ENCODE measurements at places on chromosomes 11 and 22.

DNA sequence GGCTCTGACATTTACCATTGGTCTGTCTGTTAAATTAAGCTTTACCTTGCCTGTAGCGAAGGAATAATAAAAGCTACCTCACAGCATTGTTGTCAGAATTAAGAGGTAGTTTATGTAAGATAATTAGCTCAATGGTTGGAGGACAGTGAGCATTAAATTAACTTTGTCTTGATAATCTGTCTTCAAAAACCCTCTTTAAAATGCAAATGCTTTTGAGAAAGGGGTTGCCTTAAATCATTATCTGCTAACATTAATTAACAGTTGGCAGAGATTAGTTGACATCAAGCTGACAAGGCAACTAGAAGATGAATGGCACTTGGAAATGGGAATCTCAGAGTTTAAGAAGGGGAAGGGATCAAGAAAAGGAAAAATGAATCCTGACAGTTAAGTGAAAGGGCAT lies 761.1 kb upstream of the ARHGAP42 start:
- DNase-seq: no peak

DNA sequence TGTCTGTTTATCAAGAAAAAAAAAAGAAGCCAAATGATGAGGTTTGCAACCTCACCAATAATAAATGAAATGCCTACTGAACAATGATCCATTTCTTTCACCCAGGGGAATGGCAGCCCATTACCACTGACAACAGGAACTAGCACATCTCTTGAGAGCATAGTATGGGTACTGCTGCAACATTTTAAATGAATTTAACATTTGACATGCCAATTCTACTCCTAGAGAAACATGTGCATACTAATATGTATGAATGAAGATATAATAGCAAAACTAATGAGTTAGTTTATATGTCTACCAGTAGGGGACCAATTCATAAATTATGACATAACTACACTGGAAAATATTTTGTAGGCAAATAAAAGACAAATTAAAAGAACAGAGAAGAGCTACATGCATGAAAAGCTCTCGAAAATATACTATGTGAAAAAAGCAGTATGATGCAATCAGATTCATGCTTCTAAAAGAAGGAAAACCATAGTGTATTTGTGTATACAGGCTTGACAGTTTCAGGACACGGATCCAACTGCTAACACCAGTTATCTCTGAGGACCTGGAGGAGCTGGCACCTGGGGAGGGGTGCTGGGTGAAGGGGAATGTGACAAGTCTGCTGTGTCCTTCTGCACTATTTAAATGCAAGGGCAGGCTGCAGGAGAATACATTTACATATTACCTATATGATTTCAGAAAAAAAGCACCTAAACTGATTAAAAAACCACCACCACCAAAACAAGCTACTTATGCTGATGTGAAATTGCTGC lies 6.9 kb downstream of the SMCO4 start:
- DNase-seq: no peak

GRCh38 chr22:38504731-38505540 lies 1.2 kb downstream of the DDX17 start:
- peak; percentile 54 for DNase-seq

GRCh38 chr11:19204836-19205235 lies 3.1 kb upstream of the CSRP3 start:
- no peak for DNase-seq

DNA sequence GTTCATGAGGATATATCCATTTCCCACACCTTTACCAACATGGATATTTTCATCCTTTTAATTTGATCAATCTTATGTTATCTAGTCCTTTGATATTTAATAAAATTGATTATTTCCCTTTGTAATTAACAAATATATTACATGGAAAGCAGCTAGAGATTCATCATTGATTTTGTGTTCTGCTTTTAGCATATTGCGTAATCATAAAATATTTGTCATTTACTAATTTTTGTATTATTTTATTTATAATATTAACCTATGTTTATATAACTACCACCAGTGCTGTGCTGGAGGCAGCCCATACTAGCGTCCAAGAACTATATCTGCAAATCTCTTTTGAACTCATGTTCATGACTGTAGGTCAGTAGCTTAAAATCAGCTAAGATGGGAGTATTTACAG lies 4.7 kb downstream of the OR8U1 start:
- no peak for DNase-seq

GRCh38 chr22:46039535-46039934 lies 62.6 kb upstream of the WNT7B start:
- no peak for DNase-seq

DNA sequence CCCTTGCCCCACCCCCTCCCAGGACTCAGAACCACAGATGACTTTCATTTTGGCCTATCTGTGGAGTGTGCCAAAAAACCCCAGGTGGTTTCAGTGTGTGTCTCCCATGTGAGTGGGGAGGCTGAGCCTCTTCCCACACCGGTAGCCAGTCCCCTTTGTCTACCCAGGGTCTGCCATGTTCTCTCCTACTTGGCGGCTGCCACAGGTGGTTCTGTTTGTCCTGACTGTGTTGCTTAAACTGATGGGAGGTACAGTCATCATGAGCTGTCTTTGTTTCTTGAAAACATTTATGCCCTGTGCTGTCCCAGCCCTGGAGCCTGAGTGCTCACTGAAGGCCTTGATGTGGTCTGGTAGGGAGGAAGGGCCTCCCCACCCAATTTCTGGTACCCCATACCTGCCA lies 39.7 kb upstream of the SUSD2 start:
- no peak for DNase-seq

GRCh38 chr11:102284008-102284407 lies 33.3 kb upstream of the BIRC3 start:
- no peak for DNase-seq

DNA sequence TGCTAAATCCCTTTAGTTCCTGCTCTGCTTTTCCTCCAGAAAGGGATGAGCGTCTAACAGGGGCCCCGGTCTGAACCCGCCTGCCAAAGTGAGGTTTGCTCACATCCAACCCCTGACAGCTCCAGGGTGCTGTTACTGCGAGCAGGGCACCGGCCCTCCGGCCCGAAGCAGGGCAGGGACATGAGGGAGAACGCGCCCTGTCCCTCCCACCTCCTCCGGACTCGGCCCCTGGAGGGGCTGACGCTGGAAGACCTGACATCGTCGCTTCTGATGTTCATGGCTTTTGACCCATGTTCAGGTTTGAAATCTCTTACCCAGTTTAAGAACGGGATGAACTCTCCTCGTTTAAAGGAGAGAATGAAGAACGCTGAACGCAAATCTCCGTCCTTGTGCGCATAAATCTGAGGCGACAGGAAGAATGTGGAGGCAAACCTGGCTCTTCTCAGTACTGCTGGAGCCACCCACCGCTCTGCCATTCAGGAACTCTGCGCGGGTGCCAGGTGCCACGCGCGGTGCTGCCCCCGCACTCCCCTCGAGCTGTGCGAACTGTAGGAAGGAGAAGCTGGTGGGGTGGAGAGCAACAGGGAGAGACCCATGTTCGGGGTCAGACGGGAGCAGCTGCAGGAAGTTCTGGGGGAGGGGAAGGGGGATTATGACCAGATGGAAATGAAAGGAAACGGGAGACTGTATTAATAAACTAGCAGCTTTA lies 826 bp upstream of the EEF1G start:
- no peak for DNase-seq

GRCh38 chr11:130023204-130023603 lies 20.6 kb upstream of the PRDM10 start:
- DNase-seq: peak; percentile 70

- DNase-seq: no peak
Observed at GRCh38 chr11:335779-336658, 15.4 kb upstream of the IFITM3 start.

- no peak for DNase-seq
Observed at GRCh38 chr11:120815319-120816100, 208.4 kb upstream of the TBCEL start.

DNA sequence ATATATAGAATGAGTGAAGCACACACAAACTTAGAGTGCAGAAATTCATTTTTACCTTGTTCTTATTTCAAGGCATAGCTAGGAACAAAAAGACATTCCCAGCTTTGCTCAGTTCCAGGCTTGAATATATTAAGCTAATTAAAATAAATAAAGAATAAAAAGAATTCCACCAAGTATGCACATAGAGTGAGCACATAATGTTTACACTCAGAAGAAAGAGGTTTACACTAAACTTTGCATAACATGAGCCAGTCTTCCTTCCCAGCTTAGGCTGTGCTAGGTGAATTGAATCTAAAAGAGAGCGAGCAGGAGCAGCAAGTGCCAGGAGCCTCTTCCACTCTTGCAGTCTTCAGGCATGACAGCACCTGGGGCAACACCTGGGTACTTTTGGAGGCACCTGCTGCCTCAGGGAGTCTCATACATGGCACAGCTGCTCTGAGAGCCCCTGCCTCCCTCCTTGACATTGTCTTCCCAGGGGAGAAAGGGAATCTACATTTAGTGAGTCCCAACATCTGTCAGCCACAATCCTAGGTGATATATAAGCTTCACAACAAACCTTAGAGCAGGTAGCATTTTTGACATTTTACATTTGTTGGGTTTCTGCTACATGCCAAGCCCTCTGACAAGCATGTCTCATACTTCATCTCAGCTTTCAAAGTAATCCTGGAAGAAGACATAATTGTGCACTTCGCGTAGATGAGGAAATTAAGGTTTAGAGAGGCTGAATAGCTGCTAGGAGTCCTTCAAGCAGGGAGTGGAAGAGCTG lies 732.7 kb upstream of the TENM4 start:
- DNase-seq: no peak

DNA sequence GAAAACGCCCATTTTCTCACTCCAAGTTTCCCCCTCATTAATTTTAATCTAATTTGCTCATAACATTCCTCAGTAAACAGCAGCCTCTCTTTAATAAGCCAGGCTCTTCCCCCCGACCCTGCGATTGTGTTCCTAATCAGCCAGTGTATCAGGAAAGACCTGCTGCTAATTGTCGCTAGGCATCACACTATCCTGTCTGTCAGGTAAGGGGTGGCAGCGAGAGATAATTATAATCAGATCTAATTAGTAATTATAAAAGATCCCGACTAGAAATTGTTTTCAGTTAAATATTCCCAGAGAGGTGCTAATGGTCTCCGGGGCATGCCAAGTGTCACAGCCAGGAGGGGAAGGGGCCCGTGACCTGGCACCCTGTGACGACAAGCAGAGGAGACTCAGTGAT lies 142.8 kb downstream of the ST3GAL4 start:
- DNase-seq: no peak

DNA sequence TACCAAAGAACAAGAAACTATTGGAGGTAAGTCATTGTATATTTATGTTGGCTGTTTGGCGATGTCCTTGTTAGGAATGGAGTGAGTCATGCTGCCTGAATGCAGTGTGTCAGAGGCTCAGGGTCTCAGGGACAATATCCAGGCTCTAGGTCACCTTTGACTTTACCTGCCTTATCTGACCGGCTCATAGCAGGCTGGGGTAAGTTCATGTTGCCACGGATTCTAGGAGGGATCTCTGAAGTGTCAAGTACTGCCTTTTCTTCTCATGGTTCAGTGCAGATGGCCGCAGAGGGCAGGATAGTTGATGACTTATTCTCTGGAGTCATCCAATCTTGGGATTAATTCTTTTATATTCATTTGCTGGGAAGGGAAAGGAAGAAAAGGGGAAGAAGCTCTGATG lies 53.2 kb downstream of the SPON1 start:
- peak; percentile 51 for DNase-seq

DNA sequence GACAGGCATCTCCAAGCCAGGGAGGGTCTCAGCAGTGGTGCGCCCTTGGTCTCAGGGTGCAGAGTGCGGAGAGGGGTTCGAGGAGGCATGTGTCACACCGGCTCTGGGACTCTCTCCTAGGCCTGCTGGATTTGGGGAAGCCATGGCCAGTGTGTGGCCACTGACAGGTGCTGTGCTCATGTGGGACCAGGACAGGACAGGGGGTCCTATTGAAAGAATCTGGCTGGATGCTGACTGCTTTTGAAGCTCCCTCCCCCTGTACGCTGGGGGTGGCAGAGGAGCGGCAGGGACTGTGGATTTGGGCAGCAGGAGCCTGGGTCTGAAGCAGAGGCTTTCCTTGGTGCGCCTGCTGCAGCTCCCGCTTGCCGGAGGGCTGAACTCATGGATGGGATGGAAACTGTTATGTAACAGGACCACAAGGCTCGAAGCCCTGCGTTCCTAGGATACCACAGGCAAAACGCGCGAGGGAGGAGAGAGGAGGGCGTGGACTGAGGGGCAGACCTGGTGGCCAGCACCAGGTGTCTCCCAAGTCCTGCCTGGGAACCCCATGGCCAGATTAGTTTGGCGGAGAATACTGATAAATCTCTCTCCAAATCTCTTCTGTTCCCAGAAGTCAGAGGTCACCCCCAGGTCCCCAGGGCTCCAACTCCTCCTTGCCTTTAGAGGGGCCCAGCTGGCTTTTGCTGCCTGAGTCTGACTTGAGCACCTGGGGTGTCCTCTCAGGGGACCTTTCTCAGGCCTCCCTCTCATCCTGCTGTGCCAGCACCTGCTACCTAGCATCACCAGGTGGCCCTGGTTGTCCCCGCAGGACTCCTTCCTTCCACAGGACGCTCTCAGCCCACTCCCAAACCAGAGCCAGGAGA lies 13.8 kb upstream of the TEF start:
- no peak for DNase-seq

DNA sequence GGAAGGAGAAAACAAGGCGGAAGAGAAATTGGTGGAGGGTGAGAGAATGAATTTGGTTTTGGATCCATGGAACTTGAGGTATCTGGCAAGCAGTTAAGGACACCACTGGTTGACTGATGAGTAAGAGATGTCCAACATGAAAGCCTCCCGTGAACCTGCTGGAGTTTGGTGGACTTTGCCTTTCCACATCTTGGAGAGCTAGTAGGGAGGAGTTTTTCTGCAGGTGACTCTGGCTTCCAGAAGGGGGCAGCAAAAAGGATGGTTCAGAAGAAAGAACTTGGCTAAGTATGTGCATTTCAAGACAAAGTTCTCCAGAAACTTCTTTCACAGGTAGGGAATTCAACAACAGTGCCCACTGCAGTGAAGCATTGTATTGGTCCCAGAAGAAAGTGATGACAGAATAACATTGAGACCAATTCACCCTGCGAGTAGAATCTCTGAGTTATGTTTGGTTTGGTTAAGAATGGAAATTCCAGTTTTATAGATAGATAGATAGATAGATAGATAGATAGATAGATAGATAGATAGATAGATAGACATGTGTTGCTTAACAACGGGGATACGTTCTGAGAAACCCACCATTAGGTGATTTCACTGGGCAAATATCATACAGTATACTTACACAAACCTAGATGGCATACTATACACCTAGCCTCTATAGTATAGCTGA lies 28.5 kb downstream of the DCDC1 start:
- peak; percentile 23 for DNase-seq

DNA sequence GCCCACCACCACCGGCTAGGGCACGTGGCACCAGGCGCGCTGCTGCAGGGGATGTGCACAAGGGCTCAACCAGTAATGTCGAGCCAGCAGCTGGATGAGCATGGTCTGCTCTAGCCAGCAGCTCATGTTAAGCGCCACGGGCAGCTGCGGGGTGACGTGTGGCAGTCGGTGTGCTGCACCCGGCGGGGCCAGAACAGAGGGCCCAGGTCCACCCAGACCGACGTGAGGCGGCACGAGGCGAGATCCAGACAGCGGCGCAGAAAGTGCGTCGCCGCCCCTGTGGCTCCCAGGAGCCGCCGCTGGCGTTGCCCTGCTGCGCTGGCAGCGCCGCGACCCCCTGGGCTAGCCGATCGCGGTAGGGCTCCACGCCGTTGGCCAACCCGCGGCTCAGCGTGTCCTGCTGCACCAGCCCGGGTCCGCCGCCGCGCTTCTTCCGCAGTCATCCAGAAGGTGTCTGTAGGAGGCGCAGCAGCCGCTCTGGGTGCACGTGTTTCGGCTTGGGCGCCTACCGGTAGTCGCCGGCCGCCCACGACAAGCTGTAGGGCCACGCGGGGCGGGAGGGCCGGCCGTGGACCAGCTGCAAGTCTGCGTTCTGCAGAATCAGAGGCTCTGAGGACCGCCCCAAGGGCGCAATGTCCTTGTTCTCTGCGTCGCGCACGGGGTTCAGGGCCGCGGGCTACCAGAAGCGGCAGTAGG lies 4.6 kb upstream of the GALR3 start:
- peak; percentile 33 for DNase-seq

- no peak for DNase-seq
Observed at GRCh38 chr11:69965821-69966582, 112.1 kb upstream of the ANO1 start.

All from brain microvascular endothelial cell (primary cell).